ENCODE measurements at places on chromosomes 7 and 10.

DNA sequence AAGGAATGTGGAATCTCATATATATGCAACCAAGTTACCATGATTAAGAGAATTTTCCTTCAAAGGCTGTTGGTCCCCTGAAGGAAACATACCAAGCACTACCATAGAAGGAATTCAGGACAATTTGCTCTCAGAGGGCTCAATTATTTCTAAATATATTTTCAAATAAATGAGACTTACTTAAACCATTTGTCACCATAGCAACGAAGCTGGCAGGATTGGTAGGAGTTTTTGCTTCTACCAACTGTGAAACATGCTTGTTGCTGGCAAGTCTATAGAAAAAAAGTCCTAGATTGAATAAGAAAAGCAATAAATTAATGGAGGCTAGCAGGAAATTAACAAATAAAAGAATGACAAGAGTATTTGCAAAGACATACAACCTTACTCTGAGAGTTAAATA is 156.9 kb upstream of the NPSR1 start:
- DNase-seq: no peak

DNA sequence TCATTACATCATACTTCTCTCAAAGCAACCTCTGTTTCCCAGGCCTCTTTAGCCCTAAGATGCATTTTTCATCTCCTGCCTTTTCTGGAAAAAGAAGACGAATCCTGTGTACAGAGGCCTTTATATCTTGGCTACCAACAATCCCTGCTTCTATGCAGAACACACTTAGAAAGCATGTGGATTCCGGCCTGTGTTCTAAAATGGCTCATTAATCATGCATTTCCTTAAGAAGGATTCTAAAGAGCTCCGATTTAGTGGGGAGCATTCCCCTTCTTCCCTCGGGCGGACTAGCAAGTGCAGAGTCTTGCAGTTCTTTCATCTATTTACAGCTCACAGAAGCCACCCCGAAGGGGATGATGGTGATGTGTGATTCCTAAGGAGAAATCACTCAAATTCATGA is 1212.9 kb downstream of the TYW1 start:
- DNase-seq: no peak

- DNase-seq: no peak
Measured at GRCh38 chr10:78899996-78900714, 168.6 kb upstream of the ZMIZ1 start.

GRCh38 chr10:21304198-21304597 is 221.3 kb downstream of the SKIDA1 start:
- DNase-seq: no peak

GRCh38 chr7:148192491-148192890 is 398.1 kb upstream of the C7orf33 start:
- DNase-seq: no peak

GRCh38 chr10:290026-290725 is 154.9 kb downstream of the ZMYND11 start:
- DNase-seq: no peak

GRCh38 chr10:75801121-75801520 is 369.7 kb downstream of the LRMDA start:
- no peak for DNase-seq

DNA sequence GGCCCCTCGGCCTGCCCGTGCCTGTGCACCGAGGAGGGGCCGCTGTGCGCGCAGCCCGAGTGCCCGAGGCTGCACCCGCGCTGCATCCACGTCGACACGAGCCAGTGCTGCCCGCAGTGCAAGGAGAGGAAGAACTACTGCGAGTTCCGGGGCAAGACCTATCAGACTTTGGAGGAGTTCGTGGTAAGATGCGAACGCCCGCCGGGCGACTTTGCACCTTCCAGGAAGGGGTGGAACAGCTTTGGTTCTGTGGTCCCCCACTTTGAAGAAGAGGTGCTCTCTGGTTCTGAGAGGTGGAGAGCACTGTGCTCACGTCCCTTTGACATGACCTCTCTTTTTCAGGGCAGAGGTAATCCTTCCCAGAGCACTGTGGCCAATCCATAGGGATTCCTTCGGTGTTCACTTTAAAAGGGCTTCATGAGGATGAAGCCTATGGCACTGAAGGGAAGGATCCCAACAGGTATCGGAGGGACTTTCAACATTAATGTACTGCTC is 2.6 kb downstream of the VWC2 start:
- no peak for DNase-seq

GRCh38 chr10:21020545-21020944 is 123.4 kb upstream of the NEBL start:
- no peak for DNase-seq

GRCh38 chr10:76086170-76086760 is 654.8 kb downstream of the LRMDA start:
- no peak for DNase-seq

DNA sequence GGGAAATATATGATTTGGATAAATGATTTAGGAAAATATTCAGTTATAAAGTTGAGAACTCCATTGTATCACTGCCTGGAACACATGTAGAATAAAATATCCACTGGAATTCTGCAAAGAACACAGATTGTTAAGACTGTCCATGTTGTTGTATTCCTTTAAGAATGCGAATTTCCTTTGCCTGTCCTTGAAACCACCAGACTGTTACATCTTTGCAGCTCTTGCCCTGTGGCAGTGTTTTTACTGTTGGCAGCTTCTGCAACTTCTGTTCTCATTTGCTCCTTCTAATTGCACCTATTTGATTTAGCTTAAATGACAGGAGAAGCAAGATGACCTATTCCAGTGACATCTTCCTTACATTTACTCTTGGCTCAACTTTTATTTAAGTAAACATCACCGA is 39.7 kb downstream of the MALSU1 start:
- DNase-seq: no peak

DNA sequence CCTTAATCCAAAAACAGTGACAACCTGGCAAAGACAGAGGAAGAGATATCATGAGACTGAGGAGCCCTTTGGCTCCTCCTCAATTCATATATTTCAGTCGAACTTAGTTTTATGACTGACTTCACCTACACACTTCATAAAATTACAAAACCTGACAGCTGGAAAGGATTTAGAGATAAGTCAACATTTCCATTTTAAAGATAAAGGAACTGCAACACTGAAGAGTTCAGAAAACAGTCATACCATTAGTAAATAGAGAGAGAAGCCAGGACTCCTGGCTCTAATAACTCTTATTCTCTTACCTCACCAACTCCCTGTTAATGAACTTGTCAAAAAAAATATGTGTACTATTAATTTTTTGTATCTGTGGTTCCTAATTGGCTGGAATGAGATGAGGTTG is 141.0 kb upstream of the COL1A2 start:
- DNase-seq: no peak

GRCh38 chr10:63829020-63829419 is 307.8 kb downstream of the REEP3 start:
- DNase-seq: no peak

DNA sequence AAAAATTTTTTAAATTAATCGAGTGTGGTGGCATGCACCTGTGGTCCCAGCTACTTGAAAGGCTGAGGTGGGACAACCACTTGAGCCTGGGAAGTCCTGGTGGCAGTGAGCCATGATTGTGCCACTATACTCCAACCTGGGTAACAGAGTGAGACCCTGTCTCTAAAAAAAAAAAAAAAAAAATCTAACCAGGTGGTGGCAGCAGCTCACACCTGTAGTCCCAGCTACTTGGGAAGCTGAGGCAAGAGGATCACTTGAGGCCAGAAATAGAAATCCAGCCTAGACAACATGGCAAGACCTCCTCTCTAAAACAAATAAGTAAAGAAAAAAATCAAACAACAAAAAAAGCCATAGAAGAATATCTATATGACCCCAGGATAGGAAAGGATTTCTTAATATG is 3.6 kb upstream of the MYOF start:
- no peak for DNase-seq

DNA sequence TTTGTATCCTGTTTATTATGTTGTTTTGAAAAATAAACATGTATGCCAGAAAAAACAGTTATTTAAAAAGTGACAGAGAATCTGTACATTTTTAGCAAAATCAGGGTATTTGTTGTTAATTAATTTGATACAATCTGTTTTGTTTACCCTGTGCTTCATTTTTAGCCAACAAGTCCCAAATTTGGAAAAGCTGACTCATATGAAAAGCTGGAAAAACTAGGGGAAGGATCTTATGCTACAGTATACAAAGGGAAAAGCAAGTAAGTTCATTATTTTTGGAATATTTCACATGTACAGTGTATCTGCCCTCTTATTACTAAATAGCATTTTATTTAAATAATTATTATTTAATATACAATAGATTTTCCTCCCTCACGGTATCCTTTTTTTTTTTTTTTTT is 151.4 kb downstream of the CDK14 start:
- no peak for DNase-seq

- no peak for DNase-seq
Measured at GRCh38 chr10:19683960-19684359, 132.3 kb upstream of the PLXDC2 start.

GRCh38 chr7:141356161-141356560 is 195.0 kb upstream of the AGK start:
- DNase-seq: no peak

DNA sequence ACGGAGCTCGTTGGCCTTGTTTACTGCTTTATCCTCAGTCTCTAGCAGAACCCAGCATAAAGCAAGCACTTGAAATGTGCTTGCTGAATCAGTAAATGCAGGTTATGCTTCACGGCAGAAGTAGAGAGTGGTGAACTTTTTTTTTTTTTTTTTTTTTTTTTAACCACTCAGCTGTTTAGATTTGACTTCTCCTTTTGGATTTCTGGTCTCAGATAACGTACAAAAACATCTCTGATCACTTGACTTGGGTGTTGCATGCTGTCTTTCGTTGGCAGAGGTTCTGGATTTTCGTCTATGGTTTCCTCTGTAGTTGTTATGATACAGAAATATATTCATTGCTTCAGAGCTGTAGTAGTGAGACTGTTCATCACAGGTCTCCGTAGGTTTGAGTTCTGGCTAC is 242.5 kb upstream of the HABP2 start:
- DNase-seq: no peak

- DNase-seq: no peak
Measured at GRCh38 chr7:34019301-34019790, 114.0 kb downstream of the BMPER start.

GRCh38 chr7:55044371-55044717 is 25.5 kb downstream of the EGFR start:
- DNase-seq: no peak

DNA sequence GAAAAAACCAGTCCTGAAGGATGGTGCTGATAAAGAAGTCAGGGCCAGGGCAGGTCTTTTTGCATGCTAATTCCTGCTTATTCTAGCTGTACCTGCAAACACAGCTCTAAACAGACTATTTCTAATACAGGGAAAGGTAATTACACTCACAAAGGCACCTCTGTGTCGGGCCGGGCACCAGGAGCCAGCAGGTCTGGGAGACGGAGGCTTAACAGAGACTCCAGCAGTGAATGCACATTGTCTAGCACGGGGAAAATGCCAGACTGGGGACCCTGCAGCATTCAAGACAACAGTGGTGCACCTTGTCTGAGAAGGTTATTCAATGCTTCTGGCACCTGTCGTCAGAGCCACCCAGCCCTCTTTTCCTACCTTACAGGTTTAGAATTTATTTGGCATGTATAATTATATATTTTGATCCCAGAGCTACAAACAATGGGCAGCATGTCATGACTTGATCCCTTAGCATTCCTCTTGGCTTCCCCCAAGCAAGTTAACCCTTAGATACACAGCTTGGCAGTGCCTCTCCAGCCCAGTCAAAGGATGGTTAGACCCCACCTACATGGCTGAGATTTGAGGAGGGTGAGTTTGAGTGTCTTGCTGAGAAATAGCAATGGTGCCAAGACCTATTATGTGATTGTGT is 185.2 kb downstream of the SLC25A13 start:
- DNase-seq: no peak

GRCh38 chr10:113965077-113965476 is 78.6 kb upstream of the ADRB1 start:
- DNase-seq: no peak

DNA sequence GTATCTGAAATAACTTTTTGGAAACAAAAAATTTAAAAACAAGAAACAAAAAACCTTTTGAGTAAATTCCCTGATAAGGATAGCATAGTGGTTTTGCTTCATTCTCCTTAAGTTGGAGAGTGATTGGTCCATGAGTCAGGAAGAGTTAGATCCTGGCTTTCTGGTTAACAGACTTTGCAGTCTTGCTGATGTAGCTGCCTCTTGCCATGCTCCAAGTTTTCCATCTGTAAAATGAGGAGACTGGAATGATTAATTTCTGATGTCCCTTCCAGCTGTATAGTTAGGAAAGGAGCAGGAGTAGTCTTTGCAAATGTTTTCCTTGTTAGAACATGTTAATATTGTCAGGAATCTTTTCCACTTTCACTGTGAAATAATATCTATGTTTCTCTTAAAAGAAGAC is 266.6 kb downstream of the DNAJB9 start:
- no peak for DNase-seq
